ENCODE measurements at places on chromosomes 2 and 18. TPM values are rescaled to one million over a fixed set of nuclear protein-coding genes. Genes with fewer than 3 reads are reported as not detected.
A peak's percentile ranks its signal among the peaks of the same experiment; 100 is the strongest.

DNA sequence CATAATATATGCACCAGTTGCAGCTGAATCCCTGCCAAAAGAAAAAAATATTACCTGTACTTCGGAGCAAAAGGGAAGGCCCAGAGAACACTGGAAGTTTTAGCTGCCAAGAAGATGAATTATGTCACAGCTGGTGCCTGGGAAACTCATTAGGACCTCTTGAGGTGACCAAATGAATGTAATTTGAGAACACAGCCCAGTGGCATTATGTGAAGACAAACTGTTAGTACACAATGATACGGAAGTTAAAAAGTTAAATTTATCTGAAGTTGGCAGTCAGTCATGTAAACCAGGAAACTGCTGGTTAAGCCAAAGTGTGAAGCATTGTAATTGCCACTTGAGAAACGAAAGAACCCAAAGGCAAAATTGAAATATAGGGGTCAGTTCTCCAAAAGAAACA, 80.7 kb downstream of the EML4 start:
- no peak overlapping the region for H3K4me3 ChIP-seq
- peak overlapping the region; percentile 18 for H3K27ac ChIP-seq
- no peak for DNase-seq
- H3K36me3 ChIP-seq = peaks cover 33% of the 10 kb centered on the region

- H3K27ac ChIP-seq = no peak overlapping the region
- H3K36me3 ChIP-seq = peaks cover 15% of the 10 kb centered on the region
- H3K4me3 ChIP-seq = peak overlapping the region; percentile 8
- no peak for DNase-seq
- H3K4me1 ChIP-seq = peaks cover 11% of the 10 kb centered on the region
Observed at GRCh38 chr2:8857709-8858108, 20.3 kb upstream of the KIDINS220 start.

DNA sequence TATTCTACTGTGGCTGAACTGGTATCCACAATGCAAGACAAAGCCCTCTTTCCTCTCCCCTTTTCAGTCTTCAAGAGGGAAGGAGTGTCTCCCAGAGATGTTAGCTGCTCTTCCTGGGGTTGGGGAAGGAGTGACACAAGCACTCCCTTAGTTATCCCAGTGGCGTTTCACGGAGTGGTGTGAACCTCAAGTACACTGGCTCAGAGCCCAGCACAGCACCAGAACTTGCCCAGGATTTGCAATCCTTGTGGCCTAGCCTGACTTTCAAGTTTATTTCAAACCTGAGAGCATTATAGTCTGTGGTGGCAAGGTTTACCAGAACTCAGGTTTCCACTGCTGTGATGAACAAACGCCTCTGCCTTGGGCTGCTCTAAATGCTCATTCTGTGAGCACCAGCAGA, 162.5 kb downstream of the CCDC102B start:
- no peaks in the 10 kb centered on the region for H3K27me3 ChIP-seq
- no peak for DNase-seq
- H3K4me1 ChIP-seq = no peaks in the 10 kb centered on the region
- no peak overlapping the region for H3K4me3 ChIP-seq

DNA sequence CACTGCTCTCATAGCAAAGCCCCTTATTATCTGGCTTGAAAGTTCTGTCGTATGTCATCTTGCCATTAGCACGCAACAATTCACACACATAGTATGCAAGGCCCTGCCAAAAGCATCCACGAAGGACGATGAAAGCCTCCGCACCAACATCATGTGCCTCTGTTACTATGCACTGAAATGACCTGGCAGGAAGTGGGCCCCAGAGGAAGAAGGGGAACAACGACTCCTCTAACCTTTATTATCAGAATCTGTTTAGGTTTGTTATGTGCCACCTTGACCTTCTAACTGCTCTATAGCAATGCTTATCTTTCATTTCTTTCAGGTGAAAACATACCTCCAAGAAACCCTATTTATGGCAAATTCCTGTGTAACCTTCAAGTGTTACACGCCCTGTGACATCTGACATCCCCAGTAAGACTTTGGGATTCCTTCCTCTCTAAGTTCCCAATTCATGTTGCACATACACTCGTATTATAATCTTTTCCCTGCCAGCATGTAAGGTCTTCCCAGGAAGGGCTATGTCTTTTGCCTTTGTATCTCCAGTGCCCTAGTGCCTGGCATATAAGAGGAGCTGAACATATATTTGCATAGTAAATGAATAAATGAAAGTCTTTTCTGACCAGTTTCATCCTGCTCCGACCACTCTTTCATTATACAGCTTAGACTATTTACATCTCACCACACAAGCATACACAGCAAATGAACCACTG, 7.0 kb upstream of the NDUFV2 start:
- H3K36me3 ChIP-seq = no peaks in the 10 kb centered on the region
- no peak for DNase-seq
- no peak overlapping the region for H3K4me3 ChIP-seq

- no peaks in the 10 kb centered on the region for H3K36me3 ChIP-seq
- H3K4me1 ChIP-seq = peaks cover 7% of the 10 kb centered on the region
- H3K27me3 ChIP-seq = peaks cover 3% of the 10 kb centered on the region
- peak overlapping the region; percentile 40 for H3K27ac ChIP-seq
- no peak overlapping the region for H3K4me3 ChIP-seq
Observed at GRCh38 chr2:240426845-240427721, 8.4 kb upstream of the GPC1 start.

CHRNA1 gene
- 0.19 TPM for total RNA-seq

GFPT1 gene
- 83.6 TPM for total RNA-seq

RTP5 gene
- total RNA-seq = not detected

LIMS4 gene
- 1.0 TPM for total RNA-seq
